ENCODE measurements at places on chromosomes 13 and 19.

DNA sequence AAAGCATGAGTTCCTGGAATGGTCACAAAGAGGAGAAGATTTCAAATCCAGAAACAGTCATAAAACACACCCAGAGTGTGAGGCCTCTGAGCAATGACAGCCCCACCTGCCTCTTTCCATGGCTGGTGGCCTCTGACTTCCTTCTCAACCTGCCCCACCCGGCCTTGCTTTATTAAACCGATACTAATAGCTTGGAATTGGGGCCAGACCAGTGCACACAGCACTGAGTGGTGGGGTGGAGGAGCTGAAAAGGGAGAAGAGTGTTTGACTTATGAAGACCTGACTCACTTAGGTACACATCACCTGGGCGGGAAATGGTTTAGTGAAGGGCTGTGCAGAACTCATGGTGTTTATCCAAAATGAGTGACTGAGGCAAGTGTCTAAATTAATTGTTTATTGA, 20.7 kb upstream of the CEACAM6 start:
- no peak for DNase-seq

GRCh38 chr13:63693696-63694095, 2278.0 kb upstream of the PCDH20 start:
- no peak for DNase-seq

GRCh38 chr13:51551416-51551815, 32.8 kb upstream of the WDFY2 start:
- DNase-seq = no peak

DNA sequence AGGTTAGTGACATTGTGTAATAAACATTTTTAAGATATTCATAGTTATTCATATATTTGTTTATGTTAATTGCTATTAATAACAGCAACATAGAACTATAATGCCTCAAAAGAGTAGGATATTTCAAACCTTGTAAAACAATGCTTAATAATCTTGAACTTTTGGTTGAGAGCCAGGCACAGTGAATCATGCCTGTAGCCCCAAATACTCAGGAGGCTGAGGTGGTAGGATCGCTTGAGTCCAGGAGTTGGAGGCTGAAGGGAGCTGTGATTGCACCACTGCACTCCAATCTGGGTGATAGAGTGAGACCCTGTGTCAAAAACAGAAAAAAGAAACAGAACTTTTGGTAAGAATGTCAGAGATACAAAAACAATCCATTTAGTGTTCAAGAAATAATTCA, 213.9 kb upstream of the SLITRK1 start:
- DNase-seq = peak; percentile 1

- DNase-seq = no peak
Measured at GRCh38 chr19:23437901-23438300, 42.6 kb upstream of the ZNF91 start.

DNA sequence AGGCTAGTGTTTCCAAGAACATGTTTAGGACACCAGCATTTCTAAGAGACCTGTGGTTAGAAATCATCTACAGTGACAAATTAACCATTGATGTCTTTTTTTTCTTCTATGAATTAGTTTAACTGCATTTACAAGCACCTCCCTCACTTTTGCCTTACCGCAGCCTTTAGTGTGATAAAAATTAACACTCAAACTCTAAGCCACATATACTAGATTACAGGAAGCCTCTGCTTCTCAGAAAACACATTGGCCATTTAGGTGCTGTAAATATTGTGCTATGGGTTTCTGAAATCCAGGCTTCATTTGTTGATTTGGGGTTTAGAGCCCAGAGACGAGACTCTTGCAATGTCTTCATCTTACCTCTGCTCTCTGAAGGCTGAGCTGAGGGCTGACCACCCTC, 34.6 kb upstream of the OLFM4 start:
- no peak for DNase-seq

DNA sequence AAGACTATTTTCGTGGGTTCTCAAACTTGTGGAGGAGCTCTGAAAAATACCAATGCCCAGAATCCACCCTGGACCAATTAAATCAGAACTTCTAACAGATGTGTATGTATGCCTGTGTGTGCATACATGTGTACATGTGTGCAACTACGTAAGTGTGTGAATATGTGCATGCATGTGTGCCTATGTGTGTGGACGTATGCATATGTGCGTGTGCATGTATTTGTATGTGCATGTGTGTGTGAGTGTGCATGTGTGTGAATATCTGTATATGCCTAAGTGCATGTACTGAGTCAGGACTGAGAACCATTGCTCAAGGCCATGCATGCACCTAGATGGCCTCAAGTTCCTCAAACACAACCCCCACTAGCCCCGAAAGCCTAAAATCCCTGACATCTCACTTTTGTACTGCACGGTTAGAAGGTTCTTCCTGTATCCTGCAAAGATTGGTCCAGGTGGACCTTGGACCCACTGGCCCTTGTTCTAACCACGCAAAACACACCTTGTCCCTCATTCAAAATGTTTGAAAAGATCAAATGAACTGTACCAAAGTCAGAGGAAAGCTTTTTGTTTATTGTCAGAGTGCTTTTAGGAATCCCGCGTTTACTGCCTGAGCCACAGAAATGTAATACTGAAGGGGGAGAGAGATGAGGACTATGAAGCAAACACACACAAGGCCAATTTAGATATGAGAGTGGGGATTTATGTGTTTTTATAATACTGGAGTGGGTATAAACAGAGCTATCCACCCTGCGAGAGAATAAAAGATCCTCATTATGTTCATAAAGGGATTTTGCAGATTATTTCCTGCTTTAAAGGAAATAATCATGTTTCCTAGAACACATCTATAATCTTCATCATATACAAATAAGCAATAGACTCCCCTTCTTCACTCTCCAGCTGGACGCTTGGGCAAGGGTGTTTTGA, 39.1 kb downstream of the LATS2 start:
- no peak for DNase-seq

GRCh38 chr13:50955241-50955640, 45.6 kb downstream of the RNASEH2B start:
- no peak for DNase-seq

GRCh38 chr19:38974624-38975213, 823 bp downstream of the FBXO17 start:
- no peak for DNase-seq

DNA sequence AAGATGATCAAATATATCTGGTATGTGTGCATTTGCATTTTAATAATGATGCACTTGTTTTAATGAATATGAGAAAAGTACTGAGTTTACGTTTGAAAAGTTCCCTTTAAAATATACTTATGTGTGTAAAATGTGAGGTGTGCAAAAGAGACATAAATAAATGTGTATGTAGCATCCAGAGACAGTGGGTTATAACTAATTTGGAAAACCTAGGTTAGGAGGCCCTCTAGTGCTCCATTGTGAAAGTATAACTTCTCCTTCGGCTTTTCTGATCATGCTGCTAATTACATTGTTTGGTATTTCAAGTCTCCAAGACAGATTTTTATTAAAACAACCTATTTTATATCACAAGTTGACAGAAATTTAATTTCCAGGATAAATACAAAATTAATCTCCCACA, 30.1 kb downstream of the SCEL start:
- peak; percentile 11 for DNase-seq

DNA sequence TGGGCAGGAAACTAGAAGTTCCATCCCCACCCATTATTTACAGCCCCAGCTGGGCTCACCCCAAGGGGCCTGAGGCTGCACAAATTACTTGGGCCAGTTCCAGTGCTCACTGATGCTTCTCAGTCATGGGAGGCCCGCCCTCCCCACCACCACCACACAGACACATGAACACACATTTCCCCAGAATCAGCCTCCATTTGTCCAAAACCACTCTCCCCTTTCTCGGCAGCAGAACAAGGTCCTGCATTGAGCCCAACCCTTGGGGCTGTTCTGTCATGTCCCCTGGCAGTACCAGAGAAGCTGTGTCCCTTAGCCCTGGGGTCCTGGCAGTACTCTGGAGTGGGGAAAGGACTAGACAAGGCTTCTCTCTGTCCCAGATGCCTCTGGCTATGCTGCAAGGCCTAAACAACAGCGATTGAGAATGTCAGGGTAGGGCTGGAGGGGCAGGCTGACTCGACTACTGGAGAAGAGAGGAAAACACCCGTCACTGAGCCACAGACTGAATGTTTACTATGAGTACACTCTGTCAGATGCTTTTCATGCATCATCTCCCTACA, 21.8 kb downstream of the SAMD4B start:
- DNase-seq = peak; percentile 62

DNA sequence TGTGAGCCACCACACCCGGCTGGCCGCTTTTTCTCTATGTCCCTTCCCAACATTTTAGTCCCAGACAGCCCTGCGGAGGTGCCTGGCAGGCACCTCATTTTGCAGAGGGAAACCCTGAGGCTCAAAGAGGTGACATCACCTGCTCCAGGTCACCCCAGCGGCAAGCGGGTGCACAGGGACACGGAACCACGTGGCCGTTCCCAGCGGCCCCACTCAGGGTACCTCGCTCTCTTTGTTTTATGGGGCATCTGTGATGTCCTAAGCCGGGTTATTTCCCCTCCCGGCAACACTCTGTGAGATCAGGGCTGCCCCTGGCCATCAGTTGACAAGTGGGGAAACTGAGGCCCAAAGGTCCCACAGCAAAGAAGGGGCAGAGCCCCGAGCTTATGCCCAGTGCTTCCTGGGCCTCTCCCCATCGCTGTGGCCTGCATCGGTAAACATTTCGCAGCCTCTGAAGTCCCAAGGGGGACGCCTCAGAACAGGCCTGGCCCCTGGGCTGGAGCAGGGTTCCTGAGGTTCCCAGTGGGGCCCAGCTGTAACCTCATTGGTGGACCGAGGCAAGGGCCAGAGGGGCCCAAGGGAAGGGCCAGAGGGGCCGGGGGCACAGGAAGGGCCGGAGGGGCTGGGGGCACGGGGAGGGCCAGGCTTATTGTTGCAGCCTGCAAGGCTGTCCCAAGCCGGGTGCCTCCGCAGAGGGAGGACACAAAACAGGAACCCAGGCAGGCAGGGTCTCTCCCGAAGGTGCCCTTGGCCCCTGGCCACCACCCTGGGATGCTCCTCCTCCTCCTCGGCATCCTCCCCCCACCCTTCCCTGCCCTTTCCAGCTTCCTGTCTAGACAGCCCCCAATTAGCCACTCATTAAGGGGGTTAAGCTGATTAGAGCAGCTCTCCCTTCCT, 39.0 kb downstream of the SMIM24 start:
- no peak for DNase-seq

GRCh38 chr13:93098972-93099371, 127.6 kb upstream of the GPC6 start:
- DNase-seq = no peak

DNA sequence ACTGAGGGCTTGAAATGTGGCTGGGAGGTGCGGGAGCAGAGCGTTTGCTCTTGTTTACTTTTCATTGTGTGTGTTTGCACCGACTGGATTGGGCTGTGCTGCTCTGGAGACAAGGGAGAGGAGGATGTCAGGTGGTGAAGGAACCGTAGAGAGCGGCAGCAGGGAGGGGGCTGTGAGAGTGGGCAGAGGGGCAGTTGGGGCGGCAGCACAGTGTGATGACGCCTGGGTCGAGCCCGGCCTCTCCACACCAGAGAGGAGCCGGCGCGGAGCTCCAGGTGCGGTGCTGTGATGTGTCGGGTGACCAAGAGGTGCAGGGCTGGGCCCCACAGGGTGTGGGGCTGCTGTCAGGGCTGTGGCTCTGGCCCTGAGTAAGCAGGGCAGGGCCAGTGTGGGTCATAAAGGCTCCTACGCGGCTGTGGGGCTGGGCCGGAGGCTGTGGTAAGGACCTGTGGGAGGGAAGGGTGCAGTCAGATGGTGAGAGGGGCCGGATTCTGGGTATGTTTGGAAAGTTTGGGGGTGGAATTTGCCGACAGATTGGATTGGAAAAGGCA, 10.5 kb downstream of the NAXD start:
- no peak for DNase-seq

GRCh38 chr19:49983645-49984229, 22.8 kb upstream of the SIGLEC11 start:
- no peak for DNase-seq

DNA sequence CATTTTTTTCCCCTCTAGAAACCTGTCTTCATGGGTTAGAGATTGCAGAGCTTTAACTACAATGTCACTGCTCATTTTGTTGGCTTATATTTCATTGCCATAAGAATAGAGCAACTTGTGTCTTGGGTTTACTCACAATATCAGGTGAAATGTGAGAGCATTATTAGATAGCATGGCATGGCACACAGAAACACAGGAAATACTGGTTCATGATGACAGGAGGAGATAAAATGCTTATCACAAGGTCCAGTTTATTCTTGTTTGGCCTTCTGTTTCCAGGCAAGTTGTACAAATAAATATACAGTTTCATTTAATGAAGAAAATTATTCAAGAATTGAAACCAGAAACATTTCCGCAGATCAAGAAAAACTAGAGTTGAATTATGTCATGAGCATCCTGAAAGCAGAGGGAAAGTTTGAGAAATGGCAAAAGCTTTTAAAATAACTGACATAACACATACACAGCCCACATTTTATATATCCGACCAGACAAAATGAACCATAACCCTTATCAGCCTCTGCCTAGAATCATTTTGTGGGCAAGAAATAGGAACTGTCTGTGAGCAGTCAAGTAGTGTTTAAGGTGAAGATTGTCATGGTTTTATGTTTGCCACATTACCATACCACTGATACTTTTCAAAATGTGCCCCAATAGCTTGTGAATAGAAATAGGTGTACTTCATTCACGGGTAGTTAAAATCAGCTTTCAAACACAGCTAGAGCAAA, 297.9 kb upstream of the ARGLU1 start:
- no peak for DNase-seq

GRCh38 chr13:101979825-101980224, 422.0 kb downstream of the FGF14 start:
- no peak for DNase-seq

- DNase-seq = no peak
Measured at GRCh38 chr13:27228131-27228530, 23.2 kb upstream of the RPL21 start.

- DNase-seq = no peak
Measured at GRCh38 chr13:34886987-34887386, 55.1 kb upstream of the NBEA start.

DNA sequence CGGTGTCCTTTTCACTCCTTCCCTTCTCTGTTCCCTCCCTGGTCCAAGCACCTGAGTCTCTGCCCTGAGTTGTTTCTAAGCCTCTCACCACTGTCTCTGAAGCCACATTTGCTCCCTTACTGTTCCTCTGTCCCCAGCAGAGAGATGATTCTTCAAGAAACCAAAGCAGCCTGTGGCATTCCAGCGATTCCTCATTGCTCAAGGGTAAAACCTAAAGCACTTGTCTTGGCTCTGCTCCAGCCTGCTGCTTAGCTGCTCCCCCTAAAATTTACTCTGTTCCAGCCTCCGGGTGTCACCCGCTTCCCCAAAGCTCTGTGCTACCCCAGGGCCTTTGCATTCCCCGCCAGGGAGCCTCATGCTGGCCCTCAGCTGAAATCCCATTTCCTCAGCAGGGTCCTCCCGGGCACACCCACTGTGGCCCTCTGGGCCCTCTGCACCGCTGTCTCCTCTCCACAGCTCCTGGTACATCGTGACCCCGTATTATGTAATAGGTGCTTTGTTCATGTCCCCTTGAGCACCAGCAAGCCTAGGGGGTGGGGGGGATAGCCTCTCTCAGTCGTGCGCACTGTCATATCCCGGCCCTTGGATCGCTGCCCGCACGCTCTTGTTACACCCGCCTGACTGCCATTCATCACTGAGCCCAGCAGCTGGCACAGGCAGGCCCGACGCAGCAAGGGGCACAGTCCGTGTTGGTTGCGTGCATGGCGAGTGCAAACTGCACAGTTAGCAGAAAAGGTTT, 15.8 kb downstream of the TECR start:
- no peak for DNase-seq

GRCh38 chr13:51158365-51158764, 47.3 kb upstream of the C13orf42 start:
- DNase-seq = no peak

GRCh38 chr19:57566396-57567265, 7.0 kb upstream of the ZNF550 start:
- peak; percentile 22 for DNase-seq

- no peak for DNase-seq
Measured at GRCh38 chr19:45771311-45771933, 2.4 kb upstream of the SIX5 start.

- no peak for DNase-seq
Measured at GRCh38 chr13:26459276-26460131, 98.0 kb upstream of the WASF3 start.
